Activated naive CD4-positive, alpha-beta T cell (primary cell): ENCODE measurements at places on chromosomes 5 and 9.

DNA sequence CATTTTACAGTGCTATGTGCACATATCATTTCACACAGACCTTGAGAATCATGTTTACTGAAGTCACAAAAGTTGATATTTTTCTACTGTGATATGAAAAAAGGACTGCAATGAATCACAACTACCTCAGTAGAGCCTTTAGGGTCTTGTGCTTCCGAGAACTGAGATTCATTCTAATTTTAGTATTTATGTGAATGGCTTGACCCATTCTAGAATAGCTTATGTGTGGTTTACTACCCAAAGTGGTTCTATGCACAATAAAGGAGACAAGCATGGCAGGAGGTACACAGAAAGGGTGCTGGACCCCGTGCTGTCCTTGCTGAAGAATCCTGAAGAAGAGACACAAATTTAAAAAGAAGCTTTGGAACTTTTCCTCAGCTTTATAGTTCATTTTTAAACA is 28.2 kb downstream of the MEF2C start:
- DNase-seq, result no peak

DNA sequence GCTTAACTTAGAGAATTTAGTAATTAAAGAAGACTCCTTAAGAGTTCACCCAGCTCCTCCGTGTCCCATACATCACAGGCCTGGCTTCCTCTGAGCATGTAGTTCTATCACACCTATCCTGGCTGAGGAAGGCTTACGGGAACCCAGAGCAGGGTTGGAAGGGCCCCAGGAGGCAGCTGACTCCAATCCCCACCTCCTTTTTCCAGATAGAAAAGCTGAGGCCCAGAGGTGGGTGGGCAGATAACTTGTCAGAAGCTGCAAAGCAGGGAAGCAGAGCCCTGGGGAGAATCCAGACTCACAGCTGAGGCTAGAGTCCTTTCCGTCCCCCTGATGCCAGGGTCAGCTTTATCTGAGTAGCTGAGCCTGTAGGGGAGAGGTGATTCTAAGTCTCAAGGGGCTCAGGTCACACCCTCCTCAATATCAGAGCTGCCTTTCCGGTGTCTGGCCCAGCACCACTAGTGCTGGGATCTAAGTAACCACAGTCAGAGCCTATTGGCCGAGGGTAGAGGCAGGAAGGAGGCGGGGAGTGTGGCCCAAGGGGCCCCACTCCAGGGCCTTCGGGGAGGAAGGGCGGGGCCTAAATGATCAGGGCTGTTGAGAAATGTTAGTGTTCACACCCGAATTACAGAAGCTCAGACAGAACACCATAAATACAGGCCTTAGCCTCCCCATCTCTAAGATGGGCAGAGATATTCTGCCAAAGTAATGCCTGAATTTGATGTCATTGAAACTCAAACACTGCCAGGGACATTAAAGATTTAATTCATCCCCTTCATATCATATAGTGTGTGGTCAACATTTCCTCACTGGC is 9.9 kb downstream of the CCDC69 start:
- DNase-seq, result peak; percentile 69

DNA sequence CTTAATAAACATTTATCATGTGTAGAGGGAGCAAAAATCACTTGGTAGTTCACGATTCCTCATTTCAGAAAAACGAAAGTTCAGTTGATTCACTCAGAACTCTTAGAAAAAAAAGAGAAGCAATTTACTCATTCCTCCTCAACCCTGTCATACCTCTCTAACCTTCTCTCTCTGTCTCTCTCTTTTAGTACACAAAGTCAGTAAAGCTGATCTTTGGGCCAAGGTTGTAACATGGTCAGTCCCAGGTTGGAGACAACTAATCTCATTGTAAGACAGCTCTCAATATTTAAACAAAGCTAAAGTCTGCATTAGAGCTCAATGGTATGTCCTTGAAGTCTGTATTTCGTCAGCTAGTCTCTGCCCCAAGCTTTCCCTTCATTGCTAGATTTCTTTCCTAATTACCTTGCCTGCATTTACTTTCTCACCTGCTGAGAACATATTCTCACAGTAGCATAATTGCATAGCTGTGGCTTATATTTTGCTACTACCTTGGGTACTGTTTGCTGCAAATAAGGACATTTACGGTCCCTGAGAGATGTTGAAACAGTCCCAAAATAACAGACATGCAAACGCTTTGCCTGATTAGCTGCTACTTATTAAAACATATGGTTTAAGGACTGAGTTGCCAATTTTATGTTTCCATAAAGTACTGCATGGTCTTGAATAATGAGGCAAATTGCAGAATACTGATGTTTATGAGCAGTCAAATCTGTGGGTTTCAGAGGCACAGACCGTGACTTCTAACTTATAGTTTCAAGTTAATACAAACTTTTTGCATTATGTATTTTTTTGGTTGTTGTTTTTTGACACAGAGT is 138.3 kb downstream of the GPBP1 start:
- DNase-seq, result no peak

DNA sequence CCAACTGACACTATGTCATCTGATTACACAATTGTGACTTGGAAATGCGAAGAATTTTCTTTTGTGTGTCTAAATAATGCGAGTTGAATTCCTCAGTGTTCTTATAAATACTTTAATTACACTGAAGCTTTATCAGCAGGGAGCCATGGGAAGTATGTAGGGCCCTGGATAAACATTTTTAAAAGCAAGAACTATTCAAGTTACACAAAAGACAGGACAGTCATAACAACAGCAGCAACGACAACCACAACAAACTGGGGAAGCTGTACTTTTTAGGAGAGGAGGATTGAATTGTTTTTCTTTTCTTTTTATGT is 250.3 kb upstream of the ZNF608 start:
- no peak for DNase-seq

GRCh38 chr5:136639616-136640015 is 274.3 kb upstream of the TRPC7 start:
- DNase-seq, result no peak

DNA sequence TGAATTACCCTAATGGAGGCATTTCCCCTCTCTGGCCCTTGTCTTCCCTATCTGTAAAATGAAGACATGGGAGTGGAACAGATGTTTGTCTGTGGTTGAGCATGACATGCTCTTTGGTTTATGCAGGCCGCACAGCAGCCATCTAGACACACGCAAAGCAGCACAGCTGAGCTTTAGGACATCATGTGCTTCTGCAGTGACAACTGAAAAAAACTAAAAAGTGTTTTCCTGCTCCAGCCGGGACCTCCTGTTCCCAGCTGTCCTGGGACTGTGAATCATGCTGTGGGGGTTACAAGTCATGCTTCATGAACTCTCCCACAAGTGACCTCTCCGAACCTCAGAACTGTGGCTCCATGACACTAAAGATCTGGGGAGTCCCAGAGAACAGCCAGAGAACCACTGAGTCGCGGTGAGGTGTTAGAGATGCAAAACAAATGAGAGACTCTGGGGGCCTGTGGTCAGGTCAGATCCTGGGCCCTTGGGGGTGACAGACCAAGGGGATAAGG is 1.7 kb downstream of the SMIM3 start:
- no peak for DNase-seq

DNA sequence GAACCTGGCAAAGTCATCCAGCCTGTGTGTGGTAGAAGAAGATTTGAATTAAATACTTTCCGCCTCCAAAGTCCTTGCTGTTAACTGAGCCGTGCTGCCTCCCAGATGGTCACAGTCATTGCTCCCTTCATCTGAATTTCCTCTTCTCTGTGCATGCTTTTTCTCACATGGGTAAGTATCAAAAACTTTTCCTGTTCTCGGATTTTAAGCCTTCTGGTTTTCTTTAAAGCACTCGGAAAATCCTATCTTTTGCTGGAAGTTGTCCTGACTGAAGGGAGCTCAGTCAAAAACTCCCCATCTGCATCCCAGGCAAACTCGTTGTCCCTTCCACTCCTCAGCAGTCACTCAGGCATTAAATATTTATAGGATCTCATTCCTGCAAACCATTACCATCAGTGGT is 290.0 kb upstream of the PIK3R1 start:
- DNase-seq, result no peak

- no peak for DNase-seq
Observed at GRCh38 chr5:95153511-95153910, 131.4 kb downstream of the MCTP1 start.

DNA sequence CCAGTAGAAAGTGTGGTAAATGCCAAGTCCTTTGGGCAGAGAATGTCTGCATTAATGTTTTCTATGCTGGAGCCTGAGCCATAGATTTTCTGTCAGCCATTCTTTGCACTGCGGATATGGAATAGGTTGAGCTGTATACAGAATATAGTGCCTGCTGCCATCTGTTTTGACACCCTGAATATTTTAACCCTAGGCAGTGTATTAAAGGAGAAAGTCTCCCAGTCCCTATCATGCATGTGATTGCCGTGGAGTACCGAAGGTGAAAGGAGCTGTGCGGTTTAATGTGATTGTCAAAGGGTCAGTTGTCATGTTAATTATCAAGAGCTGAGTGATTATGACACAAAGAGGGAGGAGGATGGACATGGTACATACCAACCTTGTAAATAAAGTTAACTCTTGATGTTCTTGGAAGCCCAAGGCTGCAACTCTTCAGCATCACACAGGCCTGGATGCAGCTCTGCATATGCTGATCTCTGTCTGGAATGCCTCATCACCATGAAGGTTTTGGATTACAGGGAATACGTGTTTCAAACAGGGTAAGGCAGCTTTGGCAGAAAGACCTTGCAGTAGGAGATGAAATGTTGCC is 247.1 kb upstream of the ELAVL2 start:
- no peak for DNase-seq

DNA sequence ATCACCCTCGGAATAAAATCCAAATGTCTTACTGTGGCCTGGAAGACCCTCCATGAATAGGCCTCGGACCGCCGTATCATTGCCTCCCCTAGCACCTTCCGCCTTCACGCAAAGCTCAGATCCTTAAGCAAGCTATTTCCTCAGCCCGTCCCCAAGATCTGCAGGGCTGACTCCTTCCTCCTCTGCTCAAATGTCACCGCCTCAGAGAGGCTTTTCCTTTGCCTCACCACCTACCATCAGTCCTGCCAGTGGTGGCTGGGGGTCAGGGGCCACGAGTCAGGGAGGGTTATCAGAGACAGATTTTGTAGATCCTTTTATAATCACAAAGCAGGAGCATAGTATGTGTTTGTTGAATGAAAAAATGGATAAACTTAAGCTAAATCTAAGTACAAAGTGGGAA is 74.4 kb upstream of the KIF2A start:
- DNase-seq, result no peak

DNA sequence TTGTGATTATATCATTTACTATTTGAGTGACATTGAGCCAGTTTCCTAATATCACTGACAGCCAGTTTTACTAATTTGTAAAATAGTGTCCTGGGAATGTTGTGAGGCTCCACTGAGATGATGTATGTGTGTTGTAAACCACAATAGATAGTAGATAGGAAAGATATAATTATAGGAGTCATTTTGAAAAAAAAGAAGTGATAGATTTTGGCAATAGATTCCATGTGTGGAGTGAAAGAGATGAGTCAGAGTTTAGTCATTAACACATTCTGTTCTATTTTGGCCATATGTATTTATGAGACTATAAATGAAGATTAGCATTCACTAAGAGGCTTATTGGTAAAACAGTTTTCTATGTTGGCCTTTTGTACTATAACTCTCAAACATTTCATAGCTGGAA is 388.2 kb downstream of the FAM170A start:
- no peak for DNase-seq

DNA sequence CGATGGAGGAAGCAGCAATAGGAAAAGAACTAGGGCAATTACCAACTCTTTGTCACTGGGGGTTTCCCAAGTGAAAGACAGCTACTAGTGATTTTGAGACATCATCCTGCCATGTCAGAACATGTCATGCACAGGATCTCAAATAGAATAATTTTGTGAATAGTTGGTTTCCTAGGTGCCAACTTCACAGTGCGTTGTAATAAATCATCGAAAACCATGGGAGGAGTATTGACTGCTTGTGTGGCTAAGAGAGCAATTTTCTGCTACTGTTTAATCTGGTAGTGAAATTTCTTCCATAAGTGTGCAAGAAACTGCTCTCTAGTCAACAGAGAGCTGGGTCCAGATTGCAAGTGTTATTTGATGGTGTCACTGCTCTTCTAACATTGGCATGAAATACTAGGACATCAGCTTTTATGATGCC is 168.6 kb downstream of the NNT start:
- DNase-seq, result no peak

- DNase-seq, result no peak
Observed at GRCh38 chr5:99169309-99169708, 240.5 kb upstream of the CHD1 start.

DNA sequence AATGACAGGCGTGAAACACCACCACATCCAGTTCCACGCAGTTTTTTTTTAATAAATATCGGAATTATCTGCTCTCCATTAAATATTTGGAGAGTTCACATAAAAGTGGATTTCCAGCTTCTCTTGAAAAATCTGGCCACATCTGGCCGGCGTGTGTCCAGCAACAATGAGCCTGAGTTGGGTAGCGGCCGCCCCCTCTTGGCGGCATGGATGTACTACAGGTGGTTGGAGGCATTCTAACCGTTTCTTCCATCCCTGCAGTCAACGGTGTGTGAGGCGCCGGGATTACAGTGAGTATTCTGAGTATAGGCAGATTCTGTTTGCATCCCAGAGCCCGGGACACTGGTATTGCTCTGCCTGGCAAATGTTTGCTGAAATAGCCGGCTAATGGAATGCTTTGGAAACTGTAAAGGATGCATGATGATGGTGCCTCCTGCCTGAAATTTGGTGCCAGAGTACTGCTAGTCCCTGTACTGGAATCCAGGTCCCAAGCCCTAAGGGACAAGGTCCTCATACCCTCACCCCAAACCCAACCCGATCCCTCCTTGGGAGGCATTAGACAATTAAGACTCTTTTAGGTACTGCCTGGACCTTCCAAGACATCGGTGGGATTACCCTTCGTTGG is 13.6 kb upstream of the GM2A start:
- no peak for DNase-seq

DNA sequence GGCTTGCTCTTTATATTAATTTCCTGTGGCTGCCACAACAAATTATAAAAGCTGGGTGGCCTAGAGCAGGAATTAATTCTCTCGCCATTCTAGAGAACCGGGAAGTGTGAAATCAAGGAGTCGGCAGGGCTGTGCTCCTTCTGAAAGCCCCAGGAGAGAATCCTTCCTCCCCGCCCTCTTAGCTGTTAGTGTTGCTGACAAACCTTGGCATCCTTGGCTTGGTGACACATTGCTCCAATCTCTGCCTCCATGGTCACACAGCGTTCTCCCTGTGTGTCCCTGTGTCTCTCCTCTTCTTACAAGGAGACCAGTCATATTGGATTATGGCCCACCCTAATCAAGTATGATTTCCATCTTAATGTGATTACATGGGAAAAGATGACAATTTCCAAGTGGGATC is 55.9 kb upstream of the NEURL1B start:
- no peak for DNase-seq

DNA sequence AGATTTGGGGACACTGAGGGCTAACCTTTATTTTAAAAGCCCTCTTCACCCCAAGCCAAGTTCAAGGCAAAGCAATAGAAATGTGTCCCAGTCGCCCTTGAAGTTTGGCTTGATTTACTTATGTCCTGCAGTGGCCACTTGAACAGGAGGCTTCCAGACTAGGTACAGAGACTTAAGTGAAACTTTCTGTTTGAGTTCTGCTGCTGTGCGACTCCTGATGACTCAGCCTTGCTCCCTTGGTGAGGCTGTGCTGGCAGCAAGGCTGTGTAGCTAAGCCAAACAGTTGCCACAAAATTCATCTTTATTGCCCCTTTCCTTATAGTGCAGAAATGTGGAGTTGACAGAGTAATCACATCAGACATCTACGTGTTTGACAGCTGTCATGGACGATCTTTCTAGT is 68.8 kb upstream of the NTRK2 start:
- DNase-seq, result no peak

- no peak for DNase-seq
Observed at GRCh38 chr9:91161465-91162300, 200.0 kb downstream of the AUH start.

GRCh38 chr5:139985733-139986132 is 57.4 kb downstream of the NRG2 start:
- DNase-seq, result no peak
